ENCODE measurements at places on chromosomes 6 and 20.

GRCh38 chr6:105620878-105621277, 218.0 kb upstream of the PREP start:
- DNase-seq = no peak

DNA sequence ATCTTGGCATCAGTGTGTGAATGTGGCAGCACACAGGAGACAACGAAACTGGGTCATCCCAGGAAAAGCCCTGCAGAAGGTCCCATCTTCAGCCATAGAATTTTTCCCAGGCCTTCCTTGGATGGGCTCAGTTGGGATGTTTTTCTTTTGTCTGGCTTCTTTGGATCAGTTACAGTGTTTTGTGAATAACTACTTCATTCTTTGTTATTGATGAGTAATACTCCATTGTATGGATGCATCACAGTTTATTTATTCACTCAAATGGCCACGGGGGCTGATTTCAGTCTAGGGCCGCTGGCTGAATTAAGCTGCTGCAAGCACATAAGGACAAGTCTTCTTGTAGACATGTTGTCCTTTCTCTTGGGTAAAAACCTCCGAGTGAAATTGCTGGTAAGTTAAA, 81.3 kb upstream of the CD93 start:
- no peak for DNase-seq

GRCh38 chr6:129321303-129321702, 388.7 kb downstream of the ARHGAP18 start:
- no peak for DNase-seq

DNA sequence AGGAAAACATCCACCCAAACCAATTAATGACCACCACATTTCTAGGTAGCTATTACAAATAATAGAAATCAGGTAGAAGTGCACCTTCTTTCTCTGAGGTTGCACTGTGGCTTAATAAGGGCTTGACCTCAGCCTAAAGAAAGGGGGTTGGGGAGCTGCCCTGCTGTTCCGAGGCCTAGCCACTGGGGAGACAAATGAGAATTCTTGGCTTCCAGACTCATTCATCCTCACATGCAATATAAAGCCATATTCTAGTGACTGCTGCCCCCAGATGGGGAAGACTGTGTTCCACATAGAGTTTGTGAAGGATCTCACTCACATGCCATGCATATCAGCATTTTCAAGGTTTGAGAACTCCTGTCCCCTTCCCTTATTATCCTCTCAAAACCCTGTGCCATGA, 22.9 kb downstream of the SAYSD1 start:
- no peak for DNase-seq

GRCh38 chr6:23851522-23851921, 274.5 kb upstream of the NRSN1 start:
- no peak for DNase-seq

- DNase-seq = no peak
Observed at GRCh38 chr6:54057058-54057457, 54.2 kb upstream of the MLIP start.

- peak; percentile 43 for DNase-seq
Observed at GRCh38 chr6:71277926-71278600, 10.5 kb upstream of the OGFRL1 start.

DNA sequence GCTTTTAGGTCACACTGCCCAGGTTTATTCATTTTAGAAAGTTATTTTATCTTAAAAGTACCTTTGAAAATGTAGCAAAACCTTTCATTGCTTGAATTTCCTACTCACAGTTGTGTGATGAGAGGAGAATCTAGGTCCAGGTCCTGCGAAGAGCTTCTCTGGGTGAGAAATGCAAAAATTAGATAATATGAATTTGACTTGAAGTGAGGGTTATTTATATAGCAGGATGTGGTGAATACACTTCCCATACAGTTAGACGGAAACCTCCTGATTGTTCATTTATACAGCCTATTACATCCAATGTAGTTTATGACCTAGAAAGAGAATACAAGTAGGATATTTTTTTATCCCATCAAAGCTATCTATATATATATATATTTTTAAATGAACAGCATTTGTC, 30.5 kb downstream of the CDKAL1 start:
- DNase-seq = no peak

Data from liver (tissue), 10 donors.